ENCODE measurements at places on chromosomes 6 and 20. TPM values are rescaled to one million over a fixed set of nuclear protein-coding genes. Genes with fewer than 3 reads are reported as not detected.

Gene FAM162B
- 3.8 TPM for total RNA-seq

Gene CLDN20
- total RNA-seq, result 0.19 TPM

Gene GABRR2
- total RNA-seq, result 0.35 TPM

Gene OPRM1
- total RNA-seq, result not detected

Gene ABHD16B
- not detected for total RNA-seq

Gene SSR1
- total RNA-seq, result 58.5 TPM

Gene PDE10A
- 15.7 TPM for total RNA-seq

Gene DUSP15
- 2.9 TPM for total RNA-seq

Gene HTR1E
- total RNA-seq, result not detected

Gene KCNK5
- 0.60 TPM for total RNA-seq

Gene ENPP1
- 1.7 TPM for total RNA-seq

Gene SLC2A10
- total RNA-seq, result 3.1 TPM

Gene TPBG
- total RNA-seq, result 2.8 TPM

Gene NNAT
- 0.19 TPM for total RNA-seq

Gene OR2H1
- total RNA-seq, result not detected

Gene LY6G6D
- not detected for total RNA-seq

Gene PDYN
- not detected for total RNA-seq

Gene FKBP1C
- 0.68 TPM for total RNA-seq

Gene CLIC1
- total RNA-seq, result 102 TPM

Gene LRRC1
- 1.1 TPM for total RNA-seq

Gene THBS2
- total RNA-seq, result 10.6 TPM

Gene HLA-DPB1
- total RNA-seq, result 38.4 TPM

Gene NELFE
- 41.9 TPM for total RNA-seq

Gene SGK2
- total RNA-seq, result 1.1 TPM

Gene ZBP1
- total RNA-seq, result 0.22 TPM

Gene TMEM242
- total RNA-seq, result 19.4 TPM

Gene SEMG1
- total RNA-seq, result not detected

Gene SPATS1
- total RNA-seq, result not detected

Gene CD109
- total RNA-seq, result 7.3 TPM

Gene EGFL8
- 7.8 TPM for total RNA-seq

Gene HFE
- total RNA-seq, result 5.3 TPM

Gene RSPH3
- total RNA-seq, result 10.6 TPM

Gene ISM1
- total RNA-seq, result 1.2 TPM

Gene FAM83C
- not detected for total RNA-seq

Gene FYN
- 50.4 TPM for total RNA-seq

Gene GRIK2
- total RNA-seq, result 2.7 TPM

Gene MCCD1
- total RNA-seq, result not detected

Gene PREX1
- 11.0 TPM for total RNA-seq

Gene PSMA7
- total RNA-seq, result 230 TPM

Gene APOM
- 0.87 TPM for total RNA-seq

Gene GNAS
- 1,475 TPM for total RNA-seq

Gene COL12A1
- 15.5 TPM for total RNA-seq

Gene MUC21
- total RNA-seq, result not detected

Gene DYNLT2
- total RNA-seq, result 0.41 TPM

Gene CLIC5
- total RNA-seq, result 312 TPM

Gene CDH4
- total RNA-seq, result 0.08 TPM
